ENCODE measurements at places on chromosomes 3 and 15. TPM values are rescaled to one million over a fixed set of nuclear protein-coding genes. Genes with fewer than 3 reads are reported as not detected.

Gene LRRC34
- 1.8 TPM for total RNA-seq

Gene GPX1
- 152 TPM for total RNA-seq

Gene UTS2B
- total RNA-seq: 0.30 TPM

Gene RBP2
- not detected for total RNA-seq

Gene UROC1
- total RNA-seq: not detected
